ENCODE measurements at places on chromosomes 11 and 22.
A peak's percentile ranks its signal among the peaks of the same experiment; 100 is the strongest.

GRCh38 chr11:65651589-65652510, 10.9 kb downstream of the RELA start:
- DNase-seq, result no peak

GRCh38 chr11:69947059-69947792, 128.0 kb upstream of the FGF3 start:
- DNase-seq, result no peak

- DNase-seq, result no peak
These were observed 923.3 kb downstream of the KCNA4 start for GRCh38 chr11:29093416-29094120.

DNA sequence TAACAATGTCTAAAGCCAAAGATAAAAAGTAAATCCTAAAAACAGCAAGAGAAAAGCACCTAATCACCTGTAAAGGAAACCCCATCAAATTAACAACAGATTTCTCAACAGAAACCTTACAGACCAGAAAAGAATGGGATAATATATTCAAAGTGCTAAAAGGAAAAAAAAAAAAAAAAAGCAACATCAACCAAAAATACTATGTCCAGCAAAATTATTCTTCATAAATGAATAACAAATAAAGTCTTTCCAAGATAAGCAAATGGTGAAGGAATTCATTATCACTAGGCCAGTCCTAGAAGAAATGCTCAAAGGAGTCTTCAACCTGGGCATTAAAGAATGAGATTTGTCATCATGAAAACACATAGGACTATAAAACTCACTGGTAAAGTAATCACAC, 192.0 kb upstream of the UBASH3B start:
- no peak for DNase-seq

DNA sequence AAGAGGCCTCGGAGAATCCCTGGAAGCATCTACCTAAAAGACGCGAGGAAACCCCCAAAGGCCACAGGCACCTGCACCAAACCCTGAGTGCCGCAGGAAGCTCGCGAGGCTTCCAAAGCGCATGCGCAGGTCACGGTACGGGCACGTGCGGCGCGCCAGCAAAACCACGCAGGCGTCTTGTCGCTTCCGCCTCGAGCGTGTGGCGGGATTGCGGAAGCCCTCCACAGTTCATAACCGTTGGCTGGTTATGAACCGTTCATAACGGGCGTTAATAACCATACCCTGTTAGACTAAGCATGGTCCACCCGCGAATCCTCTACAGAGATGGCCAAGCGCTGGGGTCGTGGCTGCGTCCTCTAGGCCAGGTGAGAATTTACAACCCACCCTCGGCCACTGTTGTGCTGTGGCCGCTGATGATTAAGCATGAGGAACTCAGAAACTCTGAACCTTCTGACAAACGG, 46.4 kb downstream of the MORC2 start:
- DNase-seq, result peak; percentile 74

- no peak for DNase-seq
These were observed 37.2 kb downstream of the GAS2 start for GRCh38 chr11:22703591-22703990.

DNA sequence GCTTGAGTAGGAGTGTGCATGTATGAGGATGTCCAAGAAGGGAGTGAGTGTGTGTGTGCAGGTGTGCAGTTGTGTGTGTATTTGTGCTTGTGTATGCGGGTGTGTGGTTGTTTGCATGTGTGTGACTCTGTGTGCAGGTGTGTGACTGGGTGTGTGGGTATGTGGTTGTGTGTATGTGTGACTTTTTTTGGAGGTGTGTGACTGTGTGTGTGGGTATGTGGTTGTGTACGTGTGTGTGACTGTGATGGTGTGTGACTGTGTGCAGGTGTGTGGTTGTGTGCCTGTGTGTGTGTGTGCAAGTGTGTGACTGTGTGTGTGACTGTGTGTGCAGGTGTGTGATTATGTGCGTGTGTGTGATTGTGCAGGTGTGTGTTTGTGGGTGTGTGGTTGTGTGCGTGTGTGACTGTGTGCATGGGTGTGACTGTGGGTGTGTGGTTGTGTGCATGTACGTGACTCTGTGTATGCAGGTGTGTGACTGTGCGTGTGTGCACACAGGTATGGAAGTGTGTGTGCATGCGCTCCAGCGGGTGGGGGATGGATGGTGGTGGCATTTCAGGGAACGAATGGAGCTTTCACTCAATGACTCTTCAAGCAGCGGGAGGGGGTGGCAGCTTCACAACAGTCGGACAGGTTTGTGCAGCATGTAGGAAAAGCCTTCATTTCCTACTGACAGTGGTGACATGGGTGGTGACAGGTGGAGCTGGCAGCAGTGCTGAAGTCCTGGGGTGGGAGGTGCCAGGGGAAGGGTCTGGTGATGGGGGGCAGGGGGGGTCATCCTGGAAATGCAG, 47.6 kb downstream of the CACNA1I start:
- DNase-seq, result no peak

Data from WERI-Rb-1 (cell line).